ENCODE measurements at places on chromosomes 5 and 9.

DNA sequence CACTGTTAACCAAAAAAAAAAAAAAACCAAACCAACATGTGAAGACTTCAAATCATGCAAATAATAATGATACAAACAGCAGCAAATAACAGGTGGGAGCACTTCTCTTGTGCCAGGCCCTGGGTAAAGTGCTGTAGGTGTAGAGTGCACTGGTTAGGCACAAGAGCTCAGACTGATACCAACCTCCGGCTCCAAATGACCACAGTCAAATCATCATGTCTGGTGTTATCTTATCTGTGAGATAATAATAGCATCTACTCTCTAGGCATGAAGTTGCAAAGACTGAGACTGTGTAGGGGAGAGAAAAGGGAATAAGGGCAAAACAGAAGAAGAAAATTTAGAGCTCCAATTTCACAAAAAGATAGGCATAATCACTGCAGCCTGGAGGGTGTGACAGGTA lies 159.5 kb downstream of the ARL15 start:
- no peak for DNase-seq

DNA sequence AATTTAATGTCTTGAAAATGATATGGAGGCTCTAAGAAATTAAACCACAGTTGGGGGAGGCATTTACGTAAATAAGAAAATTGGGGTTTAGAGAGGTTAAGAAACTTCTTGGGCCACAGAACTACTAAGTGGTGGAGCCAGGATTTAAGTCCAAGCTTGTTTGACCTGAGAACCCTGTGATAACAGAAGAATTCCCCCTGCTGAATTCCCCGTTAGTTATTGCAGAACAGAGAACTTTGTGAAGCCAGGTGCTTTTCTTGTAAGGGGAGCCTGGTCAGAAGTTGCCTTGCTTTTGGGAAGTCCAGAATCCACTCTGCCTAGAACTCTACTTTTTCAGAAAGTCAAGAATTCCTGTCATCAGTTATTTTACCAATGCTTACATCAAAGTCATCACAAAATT lies 309.3 kb upstream of the SEMA6A start:
- no peak for DNase-seq

DNA sequence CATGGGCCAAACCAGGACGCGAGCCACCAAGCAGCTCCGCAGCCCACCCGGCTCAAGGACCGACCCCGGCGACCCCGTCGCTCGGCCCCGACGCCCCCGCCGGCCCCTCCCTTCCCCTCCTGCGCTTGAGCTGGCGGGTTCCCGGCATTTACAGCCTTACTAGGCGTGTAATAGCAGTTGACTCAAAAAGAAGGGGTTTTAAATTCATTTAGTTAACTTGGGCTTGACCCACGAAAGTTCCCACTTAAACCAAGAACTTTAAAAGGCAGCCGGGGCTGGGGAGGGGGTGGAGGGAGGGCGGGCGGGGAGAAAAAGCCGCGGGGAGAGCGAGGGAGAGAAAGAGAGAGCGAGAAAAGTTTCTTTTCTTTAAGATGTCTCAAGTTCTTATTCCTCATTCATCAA lies 636 bp downstream of the PRDM12 start:
- DNase-seq: no peak

GRCh38 chr9:5953743-5954707 lies 61.4 kb downstream of the RANBP6 start:
- no peak for DNase-seq

DNA sequence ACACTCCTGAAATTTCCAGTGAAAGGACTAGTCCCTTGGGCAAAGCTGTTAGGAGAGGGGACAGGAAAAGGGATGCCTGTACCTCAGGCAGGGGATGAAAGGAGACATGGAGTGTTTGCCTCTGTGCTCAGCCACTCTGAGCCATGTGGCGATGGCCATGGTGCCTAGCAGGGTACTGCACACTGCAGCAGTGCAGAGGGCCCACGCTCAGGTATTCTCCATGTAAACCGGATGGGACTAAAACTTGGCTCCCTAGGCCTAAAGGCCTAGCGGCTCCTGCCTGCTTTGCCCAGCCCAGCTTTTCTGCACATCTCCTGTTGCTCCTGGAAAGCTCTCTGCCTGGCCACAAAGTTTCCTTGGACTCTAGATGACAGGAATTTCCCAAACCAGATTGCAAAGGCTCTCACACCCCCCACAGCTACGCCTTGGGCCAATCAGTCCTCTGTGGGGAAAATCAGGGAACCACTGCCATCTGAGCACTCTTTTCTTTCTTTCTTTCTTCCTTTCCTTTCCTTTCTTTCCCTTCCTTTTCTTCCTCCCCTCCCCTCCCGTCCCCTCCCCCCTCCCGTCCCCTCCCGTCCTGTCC lies 44.3 kb downstream of the HABP4 start:
- no peak for DNase-seq

DNA sequence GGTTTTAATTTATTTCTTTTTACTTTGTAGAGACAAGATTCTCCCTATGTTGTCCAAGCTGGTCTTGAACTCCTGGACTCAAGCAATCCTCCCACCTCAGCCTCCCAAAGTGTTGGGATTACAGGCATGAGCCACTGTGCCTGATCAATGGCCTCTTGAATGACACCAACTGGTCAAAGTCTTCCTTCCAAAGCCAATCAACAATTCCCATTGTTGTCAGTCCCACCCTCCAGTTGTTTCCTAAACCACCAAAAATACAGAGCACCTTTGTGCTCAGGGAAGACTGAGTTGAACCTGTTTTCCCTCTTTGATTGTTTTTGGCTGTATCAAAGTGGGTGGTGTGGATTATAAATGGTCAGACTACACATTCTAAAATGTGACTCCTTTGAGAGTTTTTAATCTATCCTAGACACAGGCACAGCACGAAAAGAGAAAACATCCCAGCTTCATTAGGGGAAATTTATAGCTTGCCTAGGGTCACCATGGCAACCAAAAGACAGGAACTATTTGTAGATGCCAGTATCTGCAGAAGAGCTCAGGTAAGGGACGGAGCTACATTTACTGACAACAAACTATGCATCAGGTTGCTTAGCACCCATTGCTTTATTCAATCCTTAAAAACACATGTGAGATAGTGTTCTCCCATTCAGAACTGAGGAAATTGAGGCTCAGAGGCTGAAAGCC lies 27.6 kb upstream of the ATP6V1G1 start:
- no peak for DNase-seq

DNA sequence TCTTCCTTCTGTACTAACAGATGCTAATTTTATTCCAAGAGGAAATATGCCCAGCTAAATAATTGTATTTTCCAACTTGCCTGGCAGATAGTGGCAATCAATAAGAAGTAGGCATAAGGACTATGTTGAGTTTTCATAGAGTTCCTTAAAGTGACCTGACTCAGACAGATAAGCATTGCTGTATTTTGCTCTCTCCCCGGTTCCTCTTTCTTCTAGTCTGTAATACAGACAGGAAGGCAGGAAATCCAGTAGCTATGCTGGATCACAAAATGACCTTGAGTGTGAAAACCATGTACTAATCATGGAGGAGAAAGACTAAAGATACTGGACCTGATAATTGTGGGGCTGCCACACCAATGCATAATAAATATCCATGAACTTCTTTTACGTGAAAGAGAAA lies 701.7 kb downstream of the CETN3 start:
- no peak for DNase-seq

GRCh38 chr5:153696256-153696655 lies 205.8 kb downstream of the GRIA1 start:
- DNase-seq: no peak

DNA sequence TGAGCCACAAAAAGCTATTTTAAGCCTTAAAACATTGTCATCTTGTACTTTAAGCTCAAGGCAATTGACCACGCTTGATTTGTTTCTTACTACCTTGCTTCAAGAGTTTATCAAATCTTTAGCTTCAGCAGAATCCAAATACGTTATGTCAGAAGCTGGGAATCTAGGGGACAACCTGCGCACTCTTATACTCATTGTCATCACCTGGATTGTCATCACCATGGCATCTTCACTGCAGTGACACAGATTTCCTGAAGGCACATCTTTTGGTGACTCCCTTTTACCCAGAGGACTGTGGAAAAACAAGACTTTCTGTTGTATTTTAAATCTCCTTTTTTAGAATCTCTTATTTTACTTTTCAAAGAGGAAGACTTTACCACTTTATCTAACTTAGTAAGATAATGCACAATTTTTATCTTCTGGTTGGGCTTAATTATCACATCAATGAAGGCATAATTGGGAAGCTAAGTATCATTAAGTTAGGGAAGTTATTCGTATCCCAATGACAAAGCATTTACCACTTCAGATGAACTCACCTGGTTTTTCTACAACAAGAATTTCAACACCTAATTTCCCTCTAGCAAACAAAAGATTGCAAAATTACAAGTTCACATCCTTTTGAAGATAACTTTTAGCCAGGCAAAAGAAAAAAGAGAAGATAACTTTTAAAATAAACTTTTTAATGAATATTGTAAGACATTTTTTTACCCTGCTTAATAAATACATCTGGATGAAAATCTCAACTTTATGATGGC lies 162.0 kb downstream of the DOCK2 start:
- DNase-seq: no peak

GRCh38 chr5:103605277-103605676 lies 42.7 kb upstream of the NUDT12 start:
- no peak for DNase-seq

DNA sequence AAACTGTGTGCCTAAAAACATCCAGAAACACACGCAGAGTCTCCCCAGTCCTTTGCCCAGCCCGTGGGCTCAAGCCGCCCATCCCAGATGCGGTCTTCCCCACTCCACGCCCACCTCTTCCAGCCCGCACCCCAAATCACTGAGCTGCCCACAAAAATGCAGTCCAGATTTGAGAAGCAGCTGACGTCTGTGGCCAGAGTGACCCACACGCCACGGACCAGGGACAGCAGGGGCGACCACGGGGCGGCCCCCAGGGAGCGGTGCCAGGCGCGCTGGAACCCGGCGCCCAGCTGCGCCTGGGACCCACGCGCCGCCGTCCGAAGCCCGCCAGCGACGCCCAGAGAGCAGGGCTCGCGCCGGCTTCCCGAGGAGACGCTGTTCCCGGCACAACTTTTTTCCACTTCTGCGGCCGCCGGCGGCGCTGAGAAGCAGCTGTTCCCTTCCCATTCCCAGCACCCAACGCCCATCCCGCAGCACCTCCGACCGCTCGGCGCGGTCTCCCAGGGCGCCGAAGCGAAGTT lies 674 bp downstream of the LHFPL2 start:
- no peak for DNase-seq

GRCh38 chr5:72302171-72302570 lies 17.9 kb downstream of the MRPS27 start:
- DNase-seq: no peak

- DNase-seq: no peak
Observed at GRCh38 chr5:8721536-8721935, 824.3 kb downstream of the SEMA5A start.

- no peak for DNase-seq
Observed at GRCh38 chr5:132489871-132490483, 596 bp downstream of the IRF1 start.

- peak; percentile 90 for DNase-seq
Observed at GRCh38 chr9:133030317-133031129, at the start of gene GTF3C5. Gene GTF3C5 (plus strand): TSS chr9:133030997. CDS start chr9:133031012, 15 bp downstream.

DNA sequence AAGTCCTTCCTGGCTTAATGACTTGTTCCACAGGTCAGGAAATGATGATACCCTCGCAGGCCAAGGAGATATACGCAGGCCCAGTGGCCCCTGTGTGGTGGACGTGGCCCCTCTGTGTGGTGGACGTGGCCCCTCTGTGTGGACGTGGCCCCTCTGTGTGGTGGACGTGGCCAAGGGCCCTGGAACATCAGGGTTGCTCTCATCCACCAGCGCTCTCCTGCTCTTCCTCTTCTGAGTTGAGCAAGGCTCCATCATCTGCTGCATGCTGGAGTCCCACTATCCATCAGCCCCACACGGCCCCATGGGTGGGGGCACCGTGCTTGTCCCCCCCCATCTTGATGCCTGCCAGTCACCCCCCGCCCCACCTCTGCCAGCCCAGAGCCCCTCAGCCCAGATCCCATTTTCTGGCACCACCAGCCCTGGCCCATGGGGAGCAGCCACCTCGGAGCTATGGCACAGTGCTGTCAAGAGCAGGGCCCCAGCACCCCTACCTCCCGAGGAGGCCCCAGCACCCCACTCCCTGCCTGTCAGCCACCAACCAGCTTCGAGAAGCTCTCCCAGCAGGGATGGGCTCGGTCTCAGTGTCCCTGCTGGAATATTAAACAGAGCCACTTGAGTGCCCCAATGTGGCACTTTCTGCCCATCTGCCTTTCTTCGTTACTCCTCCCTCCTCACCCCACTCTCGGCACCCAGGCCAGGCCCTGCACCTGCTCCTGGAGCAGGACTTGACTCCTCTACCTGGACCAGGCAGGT lies 8.1 kb downstream of the LRRC14B start:
- no peak for DNase-seq

DNA sequence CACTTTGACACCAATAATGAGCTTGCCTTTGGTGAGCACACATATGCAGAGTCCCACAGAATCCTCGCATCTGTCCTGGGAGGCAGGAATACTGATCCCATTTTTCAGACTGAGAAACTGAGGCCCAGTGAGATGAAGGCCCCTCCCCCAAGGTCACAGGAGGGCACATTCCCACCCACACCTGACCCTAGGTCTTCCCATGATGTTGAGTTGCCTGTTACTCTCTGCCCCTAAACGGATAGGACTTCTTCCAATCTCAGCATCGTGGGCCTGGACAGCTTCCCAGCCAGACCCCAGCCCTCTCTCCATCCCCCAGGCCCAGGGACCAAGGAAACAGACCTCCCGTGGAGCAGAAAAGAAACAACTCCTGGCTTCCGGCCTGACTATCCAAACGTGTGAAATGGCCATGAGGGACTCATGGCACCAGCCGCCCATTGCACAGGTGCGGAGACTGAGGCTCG lies 877 bp downstream of the SH3GLB2 start:
- DNase-seq: no peak

- DNase-seq: no peak
Observed at GRCh38 chr9:76873056-76873792, 32.7 kb downstream of the PRUNE2 start.

DNA sequence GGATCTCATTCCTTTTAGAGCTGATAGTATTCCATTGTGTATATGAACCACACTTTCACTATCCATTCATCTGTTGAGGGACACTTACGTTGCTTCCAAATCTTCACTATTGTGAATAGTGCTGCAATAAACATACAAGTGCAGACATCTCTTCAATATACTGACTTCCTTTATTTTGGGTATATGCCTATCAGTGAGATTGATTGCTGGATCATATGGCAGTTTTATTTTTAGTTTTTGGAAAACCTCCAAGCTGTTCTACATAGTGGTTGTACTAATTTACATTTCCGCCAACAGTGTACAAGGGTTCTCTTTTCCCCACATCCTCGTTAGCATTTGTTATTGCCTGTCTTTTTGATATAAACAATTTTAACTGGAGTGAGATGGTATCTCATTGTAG lies 33.8 kb upstream of the LECT2 start:
- no peak for DNase-seq

GRCh38 chr9:34647651-34648050 lies 1.2 kb downstream of the GALT start:
- no peak for DNase-seq
